ENCODE measurements at places on chromosomes 2 and 18. TPM values are rescaled to one million over a fixed set of nuclear protein-coding genes. Genes with fewer than 3 reads are reported as not detected.

FSIP2 gene
- polyA plus RNA-seq, result 2.9 TPM

DNA sequence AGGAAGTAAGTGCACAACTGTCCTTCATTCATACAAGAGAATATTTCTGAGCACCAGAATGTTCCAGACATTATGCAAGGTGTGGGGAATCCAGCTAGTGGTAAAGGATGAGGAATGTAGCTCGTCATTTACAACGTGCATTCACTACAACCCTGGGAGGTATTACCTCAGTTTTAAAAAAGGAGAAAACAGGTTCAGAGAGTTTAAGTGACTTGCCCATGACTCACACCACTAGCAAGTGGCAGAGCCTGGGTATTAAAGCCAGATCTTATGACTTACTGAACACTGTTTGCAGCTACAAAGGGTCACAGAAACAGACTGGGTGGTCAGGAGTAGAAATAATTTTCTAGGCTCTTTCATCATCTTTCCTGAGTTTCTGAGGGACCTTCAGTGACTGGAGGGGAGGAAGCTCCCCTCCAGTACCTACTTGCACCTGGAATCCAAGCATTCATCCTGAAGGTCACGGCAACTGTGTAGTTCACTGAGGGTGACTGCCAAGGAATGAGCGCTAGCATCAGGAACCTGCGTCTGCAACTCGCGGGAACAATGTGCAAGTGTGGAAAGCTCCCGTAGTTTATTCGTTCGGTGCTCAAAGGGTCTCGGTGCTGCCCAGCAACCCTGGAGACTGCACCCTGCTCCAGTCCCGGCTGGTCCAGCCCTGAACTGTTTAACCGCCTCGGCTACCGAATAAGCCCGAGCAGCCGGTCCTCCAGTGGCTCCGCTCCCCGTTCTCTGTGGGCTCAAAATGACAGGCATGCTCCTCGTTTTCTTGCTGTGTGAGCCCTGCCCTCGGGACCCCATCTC is 647 bp downstream of the CCDC121 start:
- no peak for DNase-seq

- no peak for DNase-seq
Observed at GRCh38 chr2:235564066-235564465, 70.2 kb downstream of the AGAP1 start.

DNA sequence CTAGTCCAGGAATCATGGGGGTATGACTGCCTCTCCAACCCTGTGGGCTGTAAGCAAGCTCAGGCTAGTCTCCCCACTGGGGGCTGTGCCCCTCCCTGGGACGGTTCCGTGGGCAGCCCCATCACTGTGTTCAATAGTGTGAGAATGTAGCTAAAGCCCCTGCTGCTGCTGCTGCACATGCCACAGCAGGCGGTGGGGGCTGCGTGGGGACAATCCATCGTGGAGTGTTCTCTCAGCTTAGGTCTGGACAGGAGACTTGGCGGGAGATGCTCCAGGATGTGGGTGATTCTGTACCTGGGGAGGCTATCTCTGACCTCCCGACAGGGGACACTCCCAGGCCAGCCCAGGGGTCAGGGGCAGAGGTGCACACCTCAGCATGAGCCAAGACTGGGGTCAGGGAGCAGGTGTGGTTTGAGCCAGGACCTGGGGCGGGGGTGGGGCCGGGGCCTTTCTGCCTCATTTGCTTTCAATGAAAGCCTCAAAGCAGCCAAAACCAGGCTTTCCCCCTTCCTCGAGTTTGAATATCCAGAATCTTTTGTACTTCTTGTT is 10.2 kb downstream of the PKDCC start:
- DNase-seq, result no peak

TIGD1 gene
- 11.9 TPM for polyA plus RNA-seq

ALPP gene
- polyA plus RNA-seq, result not detected

DNA sequence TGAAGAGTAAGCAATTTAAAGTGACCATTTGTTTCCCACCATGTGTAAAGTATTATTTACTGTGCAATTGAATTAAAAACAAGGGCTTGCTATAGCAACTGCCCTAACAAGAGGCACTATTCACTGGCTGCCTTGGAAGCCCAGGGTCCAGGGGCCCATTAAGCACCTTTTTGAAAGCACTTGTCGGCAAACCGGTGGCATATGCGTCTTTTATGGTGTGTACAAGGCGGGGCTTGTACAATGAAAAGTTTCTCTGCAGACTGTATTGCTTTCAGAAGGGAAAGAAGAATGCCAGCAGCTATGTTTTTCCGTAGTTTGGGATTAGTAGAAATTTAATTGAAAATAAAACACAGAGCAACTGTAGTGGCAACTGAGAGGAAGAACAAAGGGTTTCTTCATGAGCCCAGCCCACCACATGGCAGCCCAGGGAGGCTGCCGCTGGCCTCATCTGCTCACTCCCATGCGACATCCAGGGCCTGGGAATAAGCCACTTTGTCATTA is 279.5 kb upstream of the PARD3B start:
- DNase-seq, result no peak

Measured in left renal pelvis (tissue), 4 donors.